ENCODE measurements at places on chromosomes 3 and 15. TPM values are rescaled to one million over a fixed set of nuclear protein-coding genes. Genes with fewer than 3 reads are reported as not detected.

DNA sequence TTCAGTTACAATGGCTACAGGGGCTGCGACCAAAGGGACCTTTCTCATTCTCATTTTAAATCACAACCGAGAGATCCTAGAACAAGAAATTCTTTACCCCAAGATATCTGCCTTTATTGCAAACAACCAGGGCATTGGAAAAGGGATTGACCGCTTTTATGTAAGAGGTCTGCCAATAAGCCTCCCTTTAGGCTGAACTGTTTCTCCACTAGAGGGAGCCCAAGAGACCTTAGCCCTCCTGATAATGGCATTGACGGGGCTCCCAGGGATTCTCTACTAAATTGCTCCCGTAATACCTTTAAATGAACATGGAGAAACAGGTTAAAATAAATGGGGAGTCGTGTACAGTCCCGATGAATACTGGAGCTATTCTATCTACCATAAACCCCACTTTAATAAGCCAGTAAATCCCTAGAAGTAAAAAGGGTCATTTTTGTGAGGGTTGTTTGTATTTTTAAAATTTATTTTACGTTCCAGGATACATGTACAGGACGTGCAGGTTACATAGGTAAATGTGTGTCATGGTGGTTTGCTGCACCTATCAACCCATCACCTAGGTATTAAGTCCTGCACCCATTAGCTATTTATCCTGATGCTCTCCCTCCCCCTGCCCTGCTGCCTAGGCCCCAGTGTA is 7.5 kb upstream of the IGSF10 start:
- peak; percentile 55 for DNase-seq

Gene MYH15
- 0.10 TPM for total RNA-seq

GRCh38 chr3:48414376-48415250 is 15.3 kb downstream of the PLXNB1 start:
- no peak for DNase-seq

DNA sequence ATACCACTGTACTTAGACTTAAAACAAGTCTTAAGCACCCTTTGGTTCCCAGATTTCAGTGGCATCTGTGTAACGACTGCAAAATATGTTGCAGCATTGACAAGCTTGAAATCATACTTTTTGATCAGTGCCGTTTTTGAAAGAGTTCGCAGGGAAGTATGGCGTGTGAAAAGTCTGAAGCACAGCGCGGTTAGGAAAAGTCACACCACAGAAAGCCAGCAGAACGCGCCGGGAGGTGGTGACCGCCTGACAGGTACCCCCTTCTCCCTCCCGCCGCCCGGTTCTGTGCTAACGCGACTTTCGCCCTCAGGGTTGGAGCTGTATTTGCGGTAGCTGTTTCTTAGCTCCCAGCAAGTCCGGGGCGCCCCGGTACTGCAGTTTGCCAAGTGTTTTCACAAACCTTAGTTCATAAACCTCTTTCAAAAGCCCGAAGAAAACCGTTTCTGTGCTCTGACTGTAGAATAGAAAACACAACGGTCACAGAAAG is 481 bp upstream of the CRYBG3 start:
- DNase-seq, result no peak

DNA sequence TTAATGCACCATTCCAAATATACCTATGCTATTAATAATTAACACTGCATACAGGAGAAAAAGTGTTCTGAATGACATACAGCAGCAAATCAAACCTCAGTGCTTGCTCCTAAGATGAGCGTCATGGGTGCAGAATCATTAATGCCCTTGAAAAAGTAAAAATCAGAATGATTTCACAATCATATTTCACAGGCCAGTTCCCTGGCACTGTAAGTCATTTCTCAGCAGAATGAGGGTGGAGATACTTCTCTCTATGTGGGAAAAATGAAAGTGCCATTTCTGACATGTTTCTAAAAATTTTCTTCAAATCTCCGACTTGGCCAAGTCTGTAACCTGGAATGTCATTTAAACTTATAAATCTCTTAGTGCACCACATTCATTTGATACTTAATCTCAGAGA is 549.8 kb upstream of the AGTR1 start:
- no peak for DNase-seq

Gene SMARCC1
- 32.7 TPM for total RNA-seq

DNA sequence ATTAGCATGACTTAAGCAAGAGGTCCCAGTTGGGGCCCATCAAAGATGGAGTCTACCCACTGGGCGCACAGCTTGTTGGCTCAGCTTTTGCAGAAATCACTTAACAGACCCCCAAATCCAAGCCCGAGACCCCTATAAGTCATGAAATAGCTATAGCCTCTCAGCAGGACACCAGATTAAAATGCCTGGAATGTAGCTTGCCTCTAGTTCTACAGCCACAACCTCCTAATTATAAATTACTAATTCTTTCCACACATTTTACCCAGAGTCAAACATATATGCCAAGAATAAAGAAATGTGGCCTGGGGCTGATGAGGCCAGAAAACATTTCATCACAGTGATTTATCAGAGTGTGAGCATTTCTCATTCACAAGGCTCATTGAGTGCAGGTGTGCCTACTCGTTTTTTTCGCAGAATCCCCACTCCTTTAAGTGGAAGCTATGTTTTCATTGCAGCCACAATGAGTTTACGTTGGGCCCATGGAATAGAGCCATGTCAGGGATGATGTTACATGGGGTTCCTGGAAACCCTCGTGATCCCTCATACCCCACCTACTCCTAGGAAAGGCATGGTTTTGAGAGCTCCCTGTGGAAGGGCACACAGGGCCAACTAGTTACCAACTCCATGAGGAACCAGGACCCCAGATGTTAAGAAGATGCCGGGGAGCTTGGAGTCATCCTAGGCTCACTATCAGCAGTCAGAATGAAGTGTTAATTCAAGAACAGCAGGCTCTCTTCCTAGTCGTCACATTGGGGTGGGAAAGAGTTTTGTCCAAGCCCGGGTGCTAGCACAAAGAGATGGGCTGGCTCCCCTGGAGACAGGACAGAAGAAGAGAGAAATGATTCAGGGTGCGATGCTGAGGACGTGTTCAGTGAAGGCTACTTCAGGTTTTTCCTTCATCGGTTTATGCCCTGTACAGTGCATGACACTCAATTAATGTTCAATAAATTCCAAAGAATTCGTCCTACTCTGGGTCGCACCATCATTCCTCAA is 90.2 kb upstream of the ABHD17C start:
- peak; percentile 2 for DNase-seq
